ENCODE measurements at places on chromosomes 16 and 17.

DNA sequence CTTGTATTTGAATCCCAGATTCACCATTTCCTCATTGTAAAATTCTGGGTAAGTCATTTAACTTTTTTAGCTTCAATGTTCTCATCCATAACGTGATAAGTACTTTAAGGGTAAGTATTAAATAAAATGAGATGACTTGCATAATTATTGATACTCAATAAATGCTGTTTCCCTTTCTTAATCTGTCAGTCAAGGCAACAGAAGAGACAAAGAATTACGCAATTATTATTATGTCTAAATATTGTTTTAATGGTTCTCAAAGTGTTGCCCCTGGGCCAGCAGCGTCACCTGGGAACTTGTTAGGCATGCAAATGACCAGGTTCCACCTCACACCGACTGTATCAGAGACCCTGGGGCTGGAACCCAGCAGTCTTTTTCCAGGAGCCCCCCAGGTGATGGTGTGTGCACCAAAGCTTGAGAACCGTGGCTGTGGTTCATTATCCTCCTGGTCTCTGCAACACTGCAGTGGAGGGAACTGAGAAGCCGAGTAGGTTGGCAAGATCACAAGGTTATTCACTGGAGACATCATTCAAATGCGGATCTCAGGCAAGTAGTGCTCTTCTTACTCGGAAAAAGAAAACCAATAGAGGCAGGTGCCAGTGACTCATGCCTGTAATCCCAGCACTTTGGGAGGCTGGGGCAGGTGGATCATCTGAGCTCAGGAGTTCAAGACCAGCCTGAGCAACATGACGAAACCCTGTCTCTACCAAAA is 43.5 kb downstream of the LYRM9 start:
- DNase-seq = no peak

DNA sequence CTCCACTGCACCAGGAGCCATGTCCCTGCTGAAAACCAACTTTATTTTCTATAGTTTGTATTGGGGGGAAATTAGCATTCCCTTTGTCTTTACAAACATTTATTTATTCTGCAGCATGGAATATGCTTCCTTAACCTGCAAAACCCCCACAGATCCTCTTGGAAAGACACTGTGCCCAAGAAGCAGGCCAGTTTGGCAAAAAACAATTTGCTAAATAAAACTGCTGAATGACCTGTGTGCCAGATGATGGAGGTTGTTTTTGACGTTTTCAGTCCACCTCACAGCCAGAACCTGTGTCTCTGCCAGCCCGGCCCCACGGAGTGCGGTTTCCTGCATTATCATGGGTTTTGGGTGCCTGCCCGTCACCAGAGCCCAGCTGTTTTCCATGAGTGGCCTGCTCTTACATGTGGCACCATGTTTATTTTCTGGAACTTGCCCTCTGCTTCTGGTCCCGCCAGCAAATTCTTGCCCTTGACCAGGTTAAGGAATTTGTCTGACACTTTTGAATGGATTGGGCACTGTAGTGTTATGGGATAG is 26.4 kb downstream of the ORC6 start:
- DNase-seq = no peak

- no peak for DNase-seq
These were observed 24.8 kb downstream of the PDIA2 start for GRCh38 chr16:307691-308312.

DNA sequence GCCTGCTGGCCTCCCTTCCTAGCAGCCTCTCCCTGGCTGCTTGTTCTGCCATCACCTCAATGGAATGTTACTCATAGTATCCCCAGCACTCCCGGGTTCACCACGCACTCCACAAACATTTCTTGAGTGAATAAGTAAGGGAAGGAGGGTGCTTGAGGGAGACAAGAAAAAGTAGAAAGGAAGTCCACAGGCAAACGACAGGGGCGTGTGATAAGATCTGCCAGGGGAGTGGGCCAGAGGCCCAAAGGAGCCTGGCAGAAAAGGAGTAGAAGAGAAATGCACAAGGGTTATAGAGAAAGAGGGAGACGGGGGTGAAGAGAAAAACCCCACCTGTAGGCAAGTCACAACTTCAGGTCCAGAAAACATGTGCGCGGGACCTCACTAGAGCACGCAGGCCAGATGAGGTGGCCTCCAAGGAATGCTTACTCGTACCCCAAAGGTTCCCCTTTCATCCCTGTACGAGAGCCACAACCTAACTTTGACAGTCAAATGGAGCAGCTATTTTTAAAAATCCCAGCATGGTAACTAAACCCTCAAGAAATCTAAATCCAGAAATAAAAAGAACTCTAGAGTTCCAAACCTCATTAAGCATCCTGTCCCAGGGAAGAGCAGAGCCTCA is 6.6 kb downstream of the ZDHHC7 start:
- DNase-seq = no peak

GRCh38 chr16:79288066-79288465 is 312.5 kb downstream of the MAF start:
- no peak for DNase-seq

DNA sequence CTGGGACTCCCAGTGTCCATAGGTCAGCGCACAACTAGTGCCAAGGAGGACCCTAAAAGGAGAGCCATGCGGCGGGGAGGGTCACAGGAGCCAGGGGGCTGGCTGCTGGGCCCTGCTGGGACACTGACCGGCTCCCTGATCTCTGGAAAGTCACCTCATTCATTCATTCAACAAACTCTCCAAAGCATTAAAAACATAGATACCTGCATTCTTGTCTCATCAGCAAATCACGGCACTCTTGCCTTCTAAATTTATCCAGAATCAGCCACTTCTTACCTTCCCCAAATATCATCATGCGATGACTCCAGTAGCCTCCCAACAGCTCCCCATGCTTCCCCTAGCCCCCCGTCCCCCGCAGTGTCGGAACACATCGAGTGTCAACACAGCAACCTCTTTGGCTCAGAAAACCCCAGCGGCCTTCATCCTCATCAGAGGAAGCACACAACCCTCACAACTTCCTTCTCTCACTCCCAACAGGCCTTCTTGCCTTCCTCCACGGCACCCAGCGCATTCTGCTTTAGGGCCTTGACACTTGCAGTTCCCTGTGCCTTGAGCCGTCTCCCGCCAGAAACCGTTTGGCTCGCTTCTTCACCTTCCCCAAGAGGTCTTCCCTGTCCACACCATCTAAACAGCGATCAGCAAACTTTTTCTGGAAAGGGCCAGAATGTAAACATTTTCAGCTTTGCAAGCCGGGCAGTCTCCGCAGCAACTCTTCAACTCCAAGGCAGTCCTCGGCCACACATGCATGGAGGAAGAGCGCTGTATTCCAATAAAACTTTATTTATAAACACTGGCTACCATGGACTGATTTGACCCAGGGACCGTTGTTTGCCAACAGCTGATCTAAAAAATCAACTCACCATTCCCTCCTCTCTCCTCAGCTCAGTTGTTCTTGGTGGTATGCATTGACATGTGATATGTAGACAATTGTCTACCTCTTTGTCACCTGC is 119.5 kb upstream of the TNRC6C start:
- DNase-seq = no peak

- DNase-seq = no peak
These were observed 3.9 kb downstream of the HS3ST3A1 start for GRCh38 chr17:13597723-13598347.

DNA sequence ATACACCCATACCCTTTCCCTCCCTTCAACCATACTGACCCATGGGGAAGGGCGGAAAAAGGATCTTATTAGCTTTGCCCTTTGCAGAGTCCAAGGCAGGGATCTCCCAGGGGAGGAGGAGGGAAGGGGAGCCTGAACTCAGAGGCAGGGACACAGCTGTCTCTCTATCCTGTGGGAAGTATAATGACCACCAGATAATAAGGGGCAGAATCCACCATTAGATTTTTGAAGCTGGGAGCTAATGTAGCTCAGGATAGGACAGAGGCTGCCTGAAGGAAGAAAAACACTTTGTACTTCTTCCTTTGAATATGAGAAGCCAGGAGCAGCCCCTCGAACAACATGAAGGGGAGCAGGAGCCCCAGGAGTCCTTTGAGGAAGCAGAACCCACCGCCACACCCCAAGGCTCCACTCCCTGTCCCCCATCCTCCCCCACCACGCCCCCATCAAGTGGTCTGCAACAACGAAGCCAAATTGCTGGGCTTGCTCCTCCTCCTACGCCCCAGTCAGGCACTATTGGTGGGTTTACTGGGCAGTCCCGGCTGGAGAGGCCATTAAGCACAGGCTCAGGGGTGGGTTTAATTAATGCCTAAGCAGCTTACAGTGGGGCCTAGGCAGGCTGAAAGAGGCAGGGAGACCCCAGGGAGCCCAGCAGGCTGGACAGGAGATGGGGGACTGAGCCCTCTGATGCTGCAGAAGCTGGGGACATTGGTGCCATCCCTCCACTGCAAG is 5.3 kb downstream of the MPP2 start:
- no peak for DNase-seq

GRCh38 chr16:15988268-15989013 is 39.0 kb downstream of the ABCC1 start:
- no peak for DNase-seq

GRCh38 chr17:76274112-76274956 is 9.2 kb downstream of the UBALD2 start:
- no peak for DNase-seq

GRCh38 chr17:5933430-5933829 is 136.7 kb upstream of the WSCD1 start:
- no peak for DNase-seq

- DNase-seq = no peak
These were observed 72.0 kb upstream of the KSR1 start for GRCh38 chr17:27384261-27384701.

DNA sequence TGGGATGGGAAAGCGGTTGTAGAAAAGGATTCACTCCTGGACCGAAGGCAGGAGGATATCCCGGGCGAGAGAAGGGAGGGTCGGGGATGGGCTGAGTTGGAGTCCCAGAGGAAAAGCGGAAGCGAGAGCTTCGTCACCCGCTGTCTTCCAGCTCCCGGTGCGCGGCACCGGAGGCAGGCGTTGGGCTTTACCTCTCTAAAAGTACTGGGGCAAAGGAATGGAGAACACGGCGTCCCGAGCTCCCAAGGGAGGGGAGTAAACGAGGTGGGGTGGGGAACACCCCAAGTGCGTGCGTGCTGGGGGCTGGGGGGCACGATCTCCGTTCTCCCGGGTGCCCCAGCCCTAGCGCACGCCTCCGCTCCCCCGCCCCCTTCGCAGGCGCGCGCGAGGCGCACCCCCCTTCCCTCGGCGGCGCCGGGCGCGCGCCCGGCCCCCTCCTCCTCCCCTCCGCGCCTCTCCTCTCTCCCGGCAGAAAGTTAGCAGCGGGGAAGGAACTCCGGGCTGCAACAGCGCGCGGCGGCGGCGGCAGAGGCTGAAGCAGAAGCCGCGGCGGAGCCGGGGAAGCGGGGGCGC is at the start of gene HS3ST4:
Gene HS3ST4 (plus strand): TSS at position 441 of the 573 bp plus-strand sequence.
- DNase-seq = no peak

DNA sequence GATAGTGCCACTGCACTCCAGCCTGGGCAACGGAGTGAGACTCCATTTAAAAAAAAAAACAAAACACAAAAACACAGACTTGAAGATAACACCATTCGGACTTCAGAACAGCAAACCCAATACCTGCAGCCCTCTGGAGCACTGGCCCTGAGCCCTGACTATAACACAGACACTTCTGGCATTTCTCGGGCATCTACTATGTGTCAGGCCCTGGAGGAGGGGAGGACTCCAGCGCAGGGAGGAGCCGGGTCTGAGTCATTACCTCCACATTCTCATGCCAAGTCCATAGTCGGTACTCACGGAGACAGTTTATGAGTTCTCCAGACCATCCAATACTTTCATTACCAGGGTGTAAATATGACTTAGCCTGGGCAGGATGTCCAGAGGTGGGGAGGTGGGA is 48.8 kb downstream of the PITPNM3 start:
- no peak for DNase-seq

- DNase-seq = no peak
These were observed 127.2 kb downstream of the CDH8 start for GRCh38 chr16:61909074-61909473.

DNA sequence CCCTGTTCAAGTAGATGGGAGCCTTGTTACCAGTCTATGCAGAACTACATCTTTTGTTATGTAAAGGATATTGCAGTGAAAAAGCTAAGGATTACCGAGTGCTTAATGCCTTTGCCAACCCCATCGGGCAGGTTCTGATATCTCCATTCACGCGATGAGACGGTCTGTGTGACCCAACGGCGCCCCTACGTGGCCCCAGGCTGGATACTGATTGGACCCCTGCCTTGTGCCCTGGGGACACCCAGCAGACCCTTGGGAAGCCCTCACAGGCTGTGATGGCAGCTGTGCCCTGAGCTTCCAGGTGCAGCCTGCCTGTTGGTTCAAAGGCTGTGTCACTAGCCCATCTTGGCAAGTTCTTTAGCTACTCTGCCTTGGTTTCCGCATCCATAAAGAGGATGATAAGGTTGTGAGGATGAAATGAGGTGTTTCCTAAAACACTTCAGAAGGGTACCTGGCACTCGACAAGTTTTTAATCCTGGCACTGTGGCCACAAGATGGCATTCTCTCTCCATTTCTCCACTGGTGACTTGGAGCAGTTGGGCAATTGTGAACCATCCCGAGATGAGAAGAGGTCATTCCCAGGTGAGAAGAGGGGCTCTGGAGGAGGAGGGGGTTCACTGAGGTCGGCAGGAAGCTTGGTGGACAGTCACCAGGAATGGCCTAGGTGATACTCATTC is 33.6 kb downstream of the HAPSTR1 start:
- DNase-seq = no peak

DNA sequence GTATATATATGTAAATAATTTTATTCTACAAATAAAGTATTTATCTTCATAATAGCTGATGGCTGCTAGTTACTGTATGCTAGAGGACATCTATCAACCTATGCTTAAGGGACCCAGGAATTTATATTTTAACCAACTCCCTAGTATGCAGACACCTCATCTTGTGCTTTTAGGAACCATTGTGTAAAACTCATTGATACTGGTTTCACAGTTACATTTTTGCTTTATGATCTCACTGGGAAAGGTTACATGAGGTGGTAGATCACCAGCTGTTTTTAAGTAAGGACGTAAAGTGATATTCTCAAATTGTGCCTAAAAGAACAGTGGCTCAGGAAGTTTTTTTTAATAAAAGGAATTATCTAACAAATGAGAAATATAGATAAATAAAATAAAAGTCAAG is 56.4 kb downstream of the VMP1 start:
- no peak for DNase-seq

- no peak for DNase-seq
These were observed 7.9 kb upstream of the GHDC start for GRCh38 chr17:42202159-42202558.

GRCh38 chr17:35555691-35556090 is 4.9 kb downstream of the SLFN14 start:
- DNase-seq = no peak

DNA sequence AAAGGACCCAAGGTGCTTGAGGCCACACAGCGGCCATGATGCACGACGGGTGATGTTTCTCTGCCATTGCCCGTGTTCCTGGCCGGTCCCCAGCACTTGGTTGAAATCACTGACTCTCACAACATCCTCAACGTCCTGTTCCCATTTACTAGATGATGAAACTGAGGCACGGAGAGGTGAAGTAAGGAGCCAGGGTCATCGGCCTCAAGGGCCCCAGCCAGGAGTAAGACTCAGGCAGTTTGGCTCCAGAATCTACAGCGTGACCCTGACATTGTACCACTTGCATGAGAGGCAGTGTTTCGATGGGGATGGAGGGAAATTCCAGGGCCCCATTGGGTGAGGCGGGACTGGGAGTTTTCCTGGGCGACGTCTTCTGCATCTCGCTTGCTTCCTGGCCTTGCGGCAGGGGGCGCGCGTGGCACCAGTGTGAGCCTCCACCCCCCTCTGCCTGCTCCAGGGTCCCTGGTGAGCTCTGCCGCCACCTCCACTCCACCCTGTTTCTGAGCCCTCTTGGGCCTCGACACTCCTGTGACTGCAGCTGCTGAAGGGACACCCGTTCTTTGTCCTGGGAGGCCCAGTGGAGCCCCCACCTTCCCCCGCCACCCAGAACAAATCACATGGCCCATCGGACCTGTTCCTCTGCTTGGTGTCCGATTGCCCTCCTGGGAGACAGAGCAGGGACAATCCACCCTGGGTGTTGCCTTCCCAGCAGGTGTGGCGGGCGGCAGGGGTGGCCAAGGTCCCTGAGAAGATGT is 133.0 kb upstream of the GSE1 start:
- no peak for DNase-seq

All from stimulated activated CD8-positive, alpha-beta memory T cell treated with anti-CD3 and anti-CD28 coated beads, Interleukin-7, amount 100 ng/mL, for 48 hours (primary cell).